ENCODE measurements at places on chromosomes 3 and 15.

DNA sequence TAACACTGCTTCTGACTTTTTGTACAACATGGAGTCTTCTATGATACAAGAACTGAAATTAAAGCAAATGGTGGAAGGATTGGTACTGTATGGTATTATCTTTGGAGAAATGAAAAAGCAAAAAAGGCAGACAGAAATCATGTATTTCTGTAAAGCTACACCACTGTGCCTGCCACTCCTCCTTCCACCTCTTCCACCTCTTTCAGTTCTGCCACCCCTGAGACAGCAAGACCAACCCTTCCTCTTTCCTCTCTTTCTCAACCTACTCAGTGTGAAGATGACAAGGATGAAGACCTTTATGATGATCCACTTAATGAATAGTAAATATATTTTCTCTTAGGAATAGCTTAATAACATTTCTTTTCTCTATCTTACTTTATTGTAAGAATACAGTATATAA lies 57.0 kb downstream of the CD200 start:
- no peak for DNase-seq

GRCh38 chr3:194766845-194767244 lies 81.2 kb downstream of the FAM43A start:
- DNase-seq, result no peak

DNA sequence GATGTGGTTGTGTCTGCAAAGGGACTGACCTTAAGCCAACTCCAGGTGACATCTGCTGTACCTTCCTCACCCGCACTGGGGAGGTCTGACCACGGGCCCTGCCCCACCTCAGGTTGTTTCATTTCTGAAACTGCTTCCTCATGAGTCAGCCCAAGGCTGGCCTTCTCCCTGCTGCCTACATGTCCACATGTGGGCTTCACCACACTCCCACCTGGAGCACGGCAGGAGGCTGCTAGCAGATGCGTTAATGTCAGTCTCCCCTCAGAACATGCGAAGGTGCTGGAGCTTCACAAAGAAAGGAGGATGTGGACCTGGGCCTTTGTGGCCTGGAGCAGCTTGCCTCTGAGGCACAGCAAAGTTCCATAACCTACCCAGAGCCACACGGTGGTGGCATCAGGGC lies 69.4 kb upstream of the PLXNA1 start:
- no peak for DNase-seq

DNA sequence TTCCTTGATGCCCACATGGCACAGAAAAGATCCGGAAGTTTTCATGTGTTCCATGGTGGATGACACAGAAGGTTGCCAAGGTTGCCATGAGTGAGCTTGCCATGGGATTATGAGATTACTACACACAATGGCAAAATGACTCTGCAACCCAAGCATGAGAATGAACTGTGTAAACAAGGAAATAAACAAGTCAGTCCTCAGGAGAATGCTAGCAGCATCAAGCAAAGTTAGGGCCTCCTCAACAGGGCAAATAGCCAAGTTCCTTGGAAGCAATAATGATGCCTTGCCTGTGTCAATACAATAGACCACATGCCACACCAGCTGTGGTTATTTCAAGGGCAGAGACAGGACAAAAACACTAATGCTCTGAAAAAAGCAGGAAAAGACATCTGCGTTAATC lies 41.8 kb downstream of the AQR start:
- no peak for DNase-seq

GRCh38 chr3:126544596-126545281 lies 14.0 kb downstream of the C3orf22 start:
- no peak for DNase-seq

GRCh38 chr3:124993466-124993865 lies 58.9 kb upstream of the MUC13 start:
- no peak for DNase-seq

DNA sequence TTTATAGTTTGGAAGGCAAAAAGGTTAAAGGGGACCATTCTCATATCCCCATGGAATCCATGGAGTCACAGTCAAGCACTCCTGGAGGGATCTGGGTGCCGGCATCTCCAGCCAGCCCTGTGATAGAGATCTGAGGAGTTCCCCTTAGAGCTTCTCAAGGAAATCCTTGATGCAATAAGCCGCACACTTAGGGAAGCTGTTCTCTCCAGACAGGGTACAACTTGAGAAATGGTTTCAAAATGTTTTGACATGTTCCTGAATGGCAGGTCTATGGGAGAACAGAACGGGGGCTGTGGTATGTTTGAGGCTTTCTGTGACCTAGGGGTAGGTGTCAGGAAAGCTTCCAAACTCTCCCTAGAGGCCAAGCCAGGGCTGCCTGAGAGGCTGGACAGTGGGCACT lies 292.9 kb downstream of the TLE3 start:
- DNase-seq, result no peak

GRCh38 chr15:51878446-51879386 lies 49.3 kb downstream of the TMOD3 start:
- DNase-seq, result peak; percentile 42

DNA sequence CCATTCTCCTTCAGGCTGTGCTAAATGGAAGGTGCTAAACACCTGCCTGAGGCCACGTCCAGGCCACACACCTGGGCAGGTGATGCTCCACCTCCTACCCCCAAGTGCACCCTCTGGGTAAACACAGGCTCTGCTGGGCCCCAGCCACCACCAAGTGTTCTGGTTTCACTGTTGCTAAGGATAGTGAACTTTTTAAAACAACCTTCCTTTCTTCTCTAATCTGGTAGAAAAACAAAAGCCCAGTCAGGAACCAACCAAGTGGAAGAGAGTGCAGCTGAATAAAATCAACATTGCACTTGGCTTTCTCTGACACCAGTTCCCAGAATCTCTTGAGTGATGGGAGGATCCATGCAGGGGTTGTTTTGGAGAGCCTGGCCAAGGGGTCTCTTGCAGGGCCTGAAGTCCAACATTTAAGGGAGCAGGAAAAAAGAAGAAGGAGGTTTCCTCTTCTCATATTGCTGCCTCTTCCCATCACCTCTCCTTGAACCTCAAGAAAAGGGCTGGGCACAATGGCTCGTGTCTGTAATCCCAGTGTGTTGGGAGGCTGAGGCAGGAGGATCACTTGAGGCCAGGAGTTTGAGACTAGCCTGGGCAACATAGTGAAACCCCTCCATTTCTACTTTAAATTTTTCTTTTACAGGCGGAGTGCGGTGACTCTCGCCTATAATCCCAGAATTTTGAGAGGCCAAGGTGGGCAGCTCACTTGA lies 26.2 kb upstream of the ATP13A3 start:
- DNase-seq, result no peak

All from left renal pelvis (tissue), 4 donors.